Fibroblast of skin of left quadriceps (primary cell): ENCODE measurements at places on chromosomes 6 and 20.
A peak's percentile ranks its signal among the peaks of the same experiment; 100 is the strongest.

- no peak for DNase-seq
Measured at GRCh38 chr6:10414756-10415616, at the start of gene TFAP2A. TSS of gene TFAP2A (minus strand) at chr6:10415074. CDS start at chr6:10414991, 83 bp downstream.

GRCh38 chr6:122647765-122648164 is 37.6 kb downstream of the PKIB start:
- no peak for DNase-seq

DNA sequence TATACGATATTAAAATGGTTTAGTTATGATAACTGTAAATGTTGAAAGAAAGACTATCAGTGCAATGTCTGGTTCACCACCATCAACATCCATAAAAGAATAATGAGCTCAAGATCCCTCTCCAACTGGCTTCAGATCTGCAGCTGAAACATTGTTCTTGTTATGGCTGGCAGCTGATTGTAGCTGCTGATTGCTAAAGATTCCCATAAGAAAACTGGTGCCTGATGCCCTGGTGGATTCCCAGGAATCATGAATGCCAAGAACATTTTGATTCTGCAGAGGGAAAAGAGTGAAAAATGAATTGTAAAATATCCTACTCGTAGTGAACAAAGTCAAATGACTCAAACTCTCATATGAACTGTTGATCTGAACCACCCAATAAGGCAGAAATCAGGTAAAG is 1160.2 kb downstream of the EPHA7 start:
- no peak for DNase-seq

GRCh38 chr20:1838556-1839279 is 56.5 kb upstream of the SIRPA start:
- no peak for DNase-seq

DNA sequence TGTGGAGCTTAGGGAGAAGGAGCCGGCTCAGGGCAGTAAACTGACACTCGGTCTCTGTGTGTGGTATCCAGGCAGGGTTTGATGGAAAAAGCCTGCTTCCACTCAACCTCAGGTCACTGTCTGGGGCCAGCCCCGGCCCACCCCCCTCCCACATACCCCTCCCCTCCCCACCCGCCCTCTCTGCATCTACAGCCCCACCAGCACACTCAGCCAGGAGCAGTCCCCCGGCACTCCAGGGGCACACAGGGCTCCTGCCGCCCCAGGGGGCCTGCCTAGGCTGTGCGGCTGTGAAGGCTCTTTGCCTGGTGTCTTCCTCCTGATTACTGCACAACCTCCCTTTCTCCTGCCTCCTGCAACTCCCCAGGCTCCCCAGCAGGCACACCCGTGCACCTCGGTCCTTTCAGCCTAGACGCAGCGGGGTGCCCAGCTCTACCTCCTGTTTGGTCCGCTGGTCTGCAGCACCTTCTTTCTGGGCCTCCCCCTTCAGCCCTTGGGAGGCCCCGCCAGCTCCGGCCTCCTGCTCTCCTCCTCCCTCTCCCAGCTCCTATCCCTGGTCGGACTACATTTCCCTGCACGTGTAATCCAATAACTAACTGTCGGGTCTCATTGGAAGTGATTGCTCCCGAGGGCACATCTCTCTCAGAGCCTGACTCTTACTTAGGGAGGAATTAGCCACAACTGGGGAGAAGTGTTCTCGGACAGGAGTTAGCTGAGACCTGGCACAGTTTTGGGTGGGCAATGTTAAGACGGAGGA is 1.3 kb upstream of the FOXF2 start:
- no peak for DNase-seq

DNA sequence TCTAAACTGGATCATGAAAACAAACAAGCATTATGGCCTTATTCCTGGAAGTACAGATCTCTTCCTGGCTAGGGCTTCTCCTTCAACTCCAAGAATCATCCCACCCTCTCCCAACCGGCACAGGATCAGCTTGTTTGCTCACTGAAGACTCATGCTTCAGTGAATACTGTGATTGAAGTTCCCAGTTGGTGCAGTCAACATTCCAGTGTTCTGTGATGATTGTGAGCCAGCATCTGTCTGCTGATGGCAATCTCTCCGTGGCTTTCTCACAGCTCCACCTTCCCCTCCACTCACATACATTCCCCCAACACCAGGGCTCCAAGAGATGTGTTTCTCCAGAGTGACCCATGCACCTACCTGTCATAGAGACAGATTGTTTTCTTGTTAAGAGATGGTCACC is 421.3 kb upstream of the BTBD3 start:
- no peak for DNase-seq

- DNase-seq = no peak
Measured at GRCh38 chr20:58229198-58229798, 845 bp upstream of the ANKRD60 start.

- no peak for DNase-seq
Measured at GRCh38 chr20:33076662-33077372, 2.6 kb upstream of the BPIFB4 start.

GRCh38 chr6:31899215-31899614 is 1.7 kb upstream of the EHMT2 start:
- no peak for DNase-seq

DNA sequence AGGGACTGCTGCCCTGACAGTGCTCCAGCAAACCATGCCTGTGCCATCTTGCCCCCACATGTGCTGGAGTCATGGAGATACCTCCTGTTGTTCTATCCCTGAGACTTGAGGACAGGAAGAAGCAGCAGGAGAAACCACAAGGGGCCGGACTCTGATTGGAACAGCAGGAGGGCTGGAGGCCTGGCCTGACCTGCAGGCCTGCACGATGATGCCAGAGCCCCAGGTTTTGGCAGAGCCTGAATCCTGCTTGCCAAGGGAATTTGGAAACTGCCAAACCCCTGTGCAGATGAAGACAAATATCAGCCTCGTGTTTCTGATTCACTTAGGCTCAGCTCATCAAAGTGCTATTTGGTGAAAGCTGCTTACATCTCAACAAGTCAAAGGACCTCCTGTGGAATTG is 177.6 kb downstream of the MAFB start:
- peak; percentile 32 for DNase-seq

DNA sequence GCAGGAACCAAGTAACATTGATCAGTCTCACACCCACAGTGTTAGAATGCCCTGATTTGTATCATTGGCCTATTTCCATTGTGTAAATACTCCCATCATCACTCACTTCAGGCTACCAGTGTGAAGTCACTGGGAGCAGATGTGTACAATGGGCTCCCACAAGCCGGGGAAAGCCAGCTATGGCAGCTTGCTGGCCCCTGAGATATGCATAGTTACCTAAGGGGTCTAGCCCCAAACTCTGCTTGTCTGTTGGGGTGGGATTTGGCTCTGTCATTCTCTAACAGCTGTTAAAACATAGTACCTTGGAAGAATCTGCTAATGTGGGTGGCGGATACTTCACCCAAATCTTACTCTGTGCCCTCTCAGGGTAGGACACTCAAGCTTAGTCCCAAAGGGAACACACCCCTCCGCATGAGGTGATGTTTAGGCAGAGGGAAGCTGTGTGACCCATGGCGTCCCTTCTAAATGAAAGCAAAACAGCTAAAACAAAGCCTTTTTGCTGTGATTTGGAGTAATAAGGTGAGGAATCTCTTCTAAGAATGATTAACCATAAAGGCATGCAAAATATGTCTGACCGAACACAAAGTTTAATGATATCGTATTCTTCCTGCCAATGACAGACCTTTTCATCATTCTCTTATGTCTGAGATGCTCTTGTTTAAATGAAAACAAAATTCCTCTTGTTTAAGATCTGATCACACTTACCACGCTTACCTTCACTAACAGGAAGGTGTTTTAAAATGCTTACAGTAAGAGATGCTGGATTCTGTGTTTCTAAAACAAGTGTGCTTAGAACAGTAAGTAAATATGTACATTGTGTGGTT is 45.9 kb upstream of the PXDC1 start:
- DNase-seq = peak; percentile 84

- no peak for DNase-seq
Measured at GRCh38 chr6:105921781-105922180, 164.4 kb upstream of the PRDM1 start.

DNA sequence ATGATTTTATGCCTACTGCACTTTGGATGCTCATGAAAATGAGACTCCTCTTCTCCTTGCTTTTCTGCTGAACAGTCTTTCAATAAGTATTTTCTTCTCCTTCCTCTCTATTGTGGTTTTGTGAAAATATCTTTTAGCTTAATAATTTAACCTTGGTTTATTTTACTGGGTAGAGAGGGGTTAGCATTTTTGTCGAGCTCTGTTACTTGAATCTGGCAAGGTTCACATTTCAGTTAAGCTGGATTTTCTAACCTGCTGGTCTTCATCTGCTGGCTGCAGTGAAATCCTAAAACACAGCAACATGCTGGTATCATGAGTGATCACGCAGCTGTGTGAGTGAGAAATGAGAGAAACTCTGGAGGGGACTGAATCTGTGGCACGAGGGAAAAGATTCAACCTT is 222.7 kb upstream of the NOX3 start:
- DNase-seq = peak; percentile 1

GRCh38 chr20:49831022-49831769 is 18.6 kb downstream of the SLC9A8 start:
- DNase-seq = no peak

- no peak for DNase-seq
Measured at GRCh38 chr6:32854376-32855178, 585 bp downstream of the PSMB9 start.

DNA sequence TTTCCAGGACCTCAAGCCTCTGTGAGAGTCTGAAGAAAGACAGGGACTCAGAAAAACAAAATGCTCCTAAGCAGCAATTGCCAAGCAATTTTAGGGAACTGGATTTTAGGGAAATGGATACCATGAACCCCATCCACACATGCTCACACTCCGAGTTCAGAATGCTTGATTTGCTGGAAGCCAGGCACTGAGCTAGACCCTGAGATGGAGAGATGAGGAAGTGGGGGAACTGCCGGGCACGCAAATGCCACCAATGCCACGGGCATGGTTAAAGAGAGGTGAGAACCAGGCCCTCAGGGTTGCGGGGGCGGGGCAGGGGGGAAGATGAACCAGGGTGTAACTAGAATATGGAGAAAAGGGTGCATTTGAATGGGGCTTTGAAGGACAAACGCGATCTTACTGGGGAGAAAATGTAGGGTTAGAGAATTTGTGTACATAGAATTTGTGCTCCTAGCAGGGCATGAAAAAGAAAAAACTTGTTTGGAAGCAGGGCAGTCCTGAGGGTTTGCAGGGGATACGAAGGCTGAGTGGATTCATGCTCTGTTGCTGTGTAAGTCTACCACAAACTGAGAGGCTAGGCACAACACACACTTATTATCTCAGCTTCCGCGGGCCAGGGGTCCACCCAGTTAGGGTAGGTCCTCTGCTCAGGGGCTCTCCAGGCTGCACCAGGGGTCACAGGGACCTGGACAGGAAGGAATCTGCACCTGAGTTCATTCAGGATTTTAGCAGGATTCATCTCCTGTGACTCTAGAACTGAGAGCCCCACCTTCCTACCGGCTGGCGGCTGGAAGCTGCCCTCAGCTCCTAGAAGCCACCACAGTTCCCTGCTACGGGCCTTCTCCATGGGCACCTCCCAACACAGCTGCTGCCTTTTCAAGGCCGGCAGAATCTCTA is 108.0 kb downstream of the SNX5 start:
- DNase-seq = no peak

DNA sequence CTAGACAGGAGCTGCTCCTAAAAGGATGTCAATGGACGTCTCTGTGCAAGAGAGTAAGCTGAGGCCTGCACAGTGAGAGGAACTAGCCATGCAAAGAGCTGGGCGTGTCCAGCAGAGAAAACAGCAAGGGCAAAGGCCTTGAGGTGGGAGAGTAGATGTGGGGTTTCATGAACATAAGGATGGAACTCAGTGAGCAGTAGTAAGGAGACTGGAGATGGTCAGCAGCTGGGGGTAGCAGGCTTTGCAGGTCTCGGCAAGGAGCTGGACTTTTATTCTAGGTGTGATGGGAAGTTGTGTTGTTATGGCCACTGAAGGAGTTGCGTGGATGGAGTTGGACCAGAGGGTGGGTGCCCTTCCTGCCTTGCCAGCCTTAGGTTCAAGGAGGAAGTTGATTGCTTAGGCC is 90.7 kb upstream of the SIRPA start:
- DNase-seq = no peak

DNA sequence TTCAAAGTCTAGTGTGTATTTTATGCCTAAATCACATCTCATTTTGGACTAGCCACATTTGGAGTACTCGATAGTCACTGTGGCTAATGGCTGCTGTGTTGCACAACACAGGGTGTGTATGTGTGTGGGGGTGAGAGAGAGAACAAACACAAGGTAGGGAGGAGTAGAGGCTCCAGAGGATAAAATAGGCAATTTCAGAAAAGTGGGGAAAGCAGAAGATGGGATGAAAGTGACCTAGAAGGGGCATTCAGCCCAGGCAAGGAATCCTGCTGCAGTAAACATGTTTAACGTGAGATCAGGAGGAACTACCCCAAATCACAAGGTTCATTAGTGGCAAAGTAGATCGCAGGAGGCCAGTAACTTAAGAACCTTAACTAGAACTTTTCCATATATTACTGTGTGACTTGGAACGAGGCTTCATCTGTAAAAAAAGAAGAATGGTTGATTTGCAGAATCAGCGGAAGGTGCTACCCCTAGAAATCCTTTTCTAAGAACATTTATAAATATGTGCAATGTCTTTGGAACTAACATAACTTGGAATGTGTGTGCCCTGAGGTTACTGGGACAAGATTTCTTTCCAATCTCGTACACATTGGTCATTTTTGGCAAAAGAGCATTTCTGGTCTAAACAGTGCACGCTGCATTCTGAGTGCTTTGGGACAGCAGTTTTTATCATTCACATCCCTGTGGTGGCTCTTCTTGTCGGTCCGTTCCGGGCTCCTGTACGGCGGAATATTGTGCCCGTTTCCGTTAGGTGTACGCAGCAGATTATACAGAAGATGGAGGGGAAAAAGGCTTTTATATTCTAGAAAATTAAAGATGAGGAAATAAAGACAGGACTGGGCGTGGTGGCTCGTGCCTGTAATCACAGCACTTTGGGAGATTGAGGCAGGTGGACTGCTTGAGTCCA is 2.6 kb downstream of the DUSP22 start:
- no peak for DNase-seq

- DNase-seq = no peak
Measured at GRCh38 chr6:143621159-143621873, 56.4 kb upstream of the PHACTR2 start.

DNA sequence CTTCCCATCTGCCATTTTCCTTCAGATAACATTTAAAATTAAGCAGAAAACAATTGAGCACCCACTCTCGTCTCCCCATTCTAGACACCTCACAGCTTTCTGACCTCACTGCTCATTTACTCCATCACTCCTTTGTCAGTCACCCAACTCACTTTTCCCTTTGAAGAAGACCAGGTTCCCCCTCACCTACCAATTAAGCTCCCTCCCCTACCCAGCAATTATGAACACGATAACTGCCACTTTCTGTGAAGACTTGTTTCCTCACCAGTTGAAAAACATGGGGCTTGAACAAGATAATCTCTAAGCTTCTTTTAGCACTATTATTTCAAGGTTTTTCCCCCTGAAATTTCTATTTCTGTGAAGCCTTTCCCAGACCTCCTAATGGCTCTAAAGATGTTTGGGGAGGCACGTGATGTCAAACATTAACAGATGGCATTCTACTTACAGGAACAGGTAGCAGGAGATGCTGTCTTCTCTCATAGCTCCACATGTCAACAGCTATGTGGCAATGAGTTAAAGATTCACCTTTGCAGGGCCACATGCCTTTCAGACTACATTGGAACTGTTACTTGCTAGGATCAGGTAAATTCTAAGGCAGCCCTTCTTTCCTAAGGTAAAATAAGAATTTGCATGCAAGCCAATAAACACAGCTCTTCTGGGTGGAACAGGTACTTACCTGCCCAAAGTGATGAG is 24.8 kb upstream of the SLA2 start:
- DNase-seq = no peak
